CD8-positive, alpha-beta T cell (primary cell): ENCODE measurements at places on chromosomes 3 and 15.

GRCh38 chr3:65048151-65048550 lies 360.4 kb upstream of the ADAMTS9 start:
- DNase-seq = no peak

- DNase-seq = no peak
Measured at GRCh38 chr3:242602-243355, 46.2 kb downstream of the CHL1 start.

DNA sequence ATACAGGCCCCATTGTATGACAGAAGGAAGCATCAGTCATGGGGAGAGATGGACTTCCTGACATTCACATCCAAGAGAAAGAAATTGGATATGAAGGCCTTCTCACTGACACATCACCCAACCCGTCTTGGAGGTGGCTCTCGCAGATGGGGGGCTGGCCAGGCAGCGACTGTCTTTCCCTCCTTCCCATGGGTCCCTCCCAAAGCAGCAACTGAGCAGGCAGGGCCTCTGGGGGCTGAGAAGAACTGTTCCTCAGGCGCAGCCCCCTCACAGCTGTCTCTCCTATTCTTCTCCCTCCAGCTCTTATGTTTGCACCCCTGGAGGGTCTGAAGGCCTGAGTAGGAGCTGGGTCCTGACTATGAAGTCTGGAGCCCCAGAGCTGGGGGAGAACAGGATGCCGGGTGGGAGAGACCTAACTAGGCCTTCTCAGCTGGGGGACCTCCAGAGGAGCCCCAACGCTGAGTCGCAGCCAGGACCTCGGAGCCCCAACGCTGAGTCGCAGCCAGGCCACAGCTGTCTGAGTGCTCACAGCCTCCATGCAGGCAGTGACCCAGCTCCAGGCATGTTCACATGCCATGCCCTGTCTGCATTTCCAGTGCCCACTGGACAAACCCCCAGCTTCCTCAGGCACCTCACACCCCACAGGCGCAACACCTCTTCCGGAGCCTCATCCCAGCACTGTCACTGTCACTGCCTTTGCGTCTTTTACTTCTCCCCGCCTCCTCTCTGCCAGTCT lies 29.6 kb downstream of the UMPS start:
- DNase-seq = no peak

DNA sequence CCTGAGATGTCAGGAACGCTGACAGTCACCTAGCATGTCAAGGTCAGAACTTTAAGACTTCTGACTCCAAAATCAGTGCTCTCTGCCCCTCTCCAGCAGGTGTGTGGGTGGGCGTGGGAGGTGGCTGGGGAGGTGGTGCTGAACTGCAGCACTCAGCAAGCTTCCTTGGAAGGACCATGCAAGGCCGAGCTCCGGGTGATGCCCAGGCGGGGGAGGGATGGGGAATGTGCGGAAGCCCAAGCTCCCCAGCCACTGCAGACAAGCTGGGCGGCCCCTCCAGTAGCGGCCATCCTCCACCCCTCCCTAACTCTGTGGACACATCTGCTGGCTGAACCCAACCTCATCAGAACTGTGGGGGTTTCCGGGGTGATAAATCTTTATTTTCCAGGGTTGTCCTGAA lies 296.6 kb downstream of the TLE3 start:
- no peak for DNase-seq

GRCh38 chr3:165938986-165939540 lies 101.8 kb upstream of the BCHE start:
- DNase-seq = no peak

- no peak for DNase-seq
Measured at GRCh38 chr3:6551165-6551564, 309.8 kb upstream of the GRM7 start.

DNA sequence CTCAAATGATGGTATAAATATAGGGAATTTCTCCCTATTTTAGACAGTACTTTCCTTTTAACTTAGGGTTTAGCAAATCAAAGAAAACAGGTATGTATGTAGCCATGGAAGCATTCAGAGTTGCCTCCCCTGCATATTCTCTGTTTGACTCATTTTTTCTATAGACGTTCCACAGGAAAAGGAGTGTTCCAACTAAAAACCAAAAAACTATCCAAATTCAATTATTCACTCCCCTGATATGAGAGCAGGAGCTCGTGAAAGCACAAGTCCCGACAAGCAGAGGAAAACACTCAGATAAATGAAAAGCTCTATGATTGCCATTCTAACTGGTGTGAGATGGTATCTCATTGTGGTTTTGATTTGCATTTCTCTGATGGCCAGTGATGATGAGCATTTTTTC lies 119.5 kb downstream of the FRMD5 start:
- DNase-seq = no peak

- DNase-seq = no peak
Measured at GRCh38 chr3:25073423-25073822, 354.6 kb upstream of the RARB start.

DNA sequence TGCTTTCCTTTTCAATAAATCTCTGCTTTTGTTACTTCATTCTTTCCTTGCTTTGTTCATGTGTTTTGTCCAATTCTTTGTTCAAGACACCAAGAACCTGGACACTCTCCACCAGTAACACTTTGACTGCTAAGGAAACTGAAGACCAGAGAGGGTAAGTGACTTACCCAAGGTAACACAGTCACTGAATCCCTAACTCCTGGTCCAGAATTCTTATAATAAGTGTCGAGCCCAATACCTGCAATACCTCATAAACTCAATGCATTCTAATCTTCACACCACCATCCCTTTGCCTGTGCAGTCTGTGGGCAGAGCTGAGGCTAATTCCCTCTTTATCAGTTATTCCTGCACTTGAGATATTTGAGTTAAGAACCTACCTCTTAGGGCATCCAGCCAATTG lies 237.8 kb downstream of the UACA start:
- no peak for DNase-seq
